Spinal cord (tissue), 10 donors: ENCODE measurements at places on chromosomes 11 and 22. TPM values are rescaled to one million over a fixed set of nuclear protein-coding genes. Genes with fewer than 3 reads are reported as not detected.

- DNase-seq = no peak
- no peak overlapping the region for H3K4me3 ChIP-seq
- H3K36me3 ChIP-seq = peaks cover 90% of the 10 kb centered on the region
- peaks cover 87% of the 10 kb centered on the region for H3K4me1 ChIP-seq
- no peak overlapping the region for H3K27ac ChIP-seq
Observed at GRCh38 chr22:39527481-39527961, 5.0 kb downstream of the RPS19BP1 start.

SCGB2A2 gene
- total RNA-seq = not detected

USP2 gene
- 3.8 TPM for total RNA-seq

FOLR1 gene
- 1.9 TPM for total RNA-seq

LRRN4CL gene
- 15.0 TPM for total RNA-seq

ART5 gene
- total RNA-seq = 0.40 TPM

GRCh38 chr22:48476577-48476976 is 1351.1 kb downstream of the BRD1 start:
- no peak overlapping the region for H3K27ac ChIP-seq
- H3K4me3 ChIP-seq = no peak overlapping the region

DNA sequence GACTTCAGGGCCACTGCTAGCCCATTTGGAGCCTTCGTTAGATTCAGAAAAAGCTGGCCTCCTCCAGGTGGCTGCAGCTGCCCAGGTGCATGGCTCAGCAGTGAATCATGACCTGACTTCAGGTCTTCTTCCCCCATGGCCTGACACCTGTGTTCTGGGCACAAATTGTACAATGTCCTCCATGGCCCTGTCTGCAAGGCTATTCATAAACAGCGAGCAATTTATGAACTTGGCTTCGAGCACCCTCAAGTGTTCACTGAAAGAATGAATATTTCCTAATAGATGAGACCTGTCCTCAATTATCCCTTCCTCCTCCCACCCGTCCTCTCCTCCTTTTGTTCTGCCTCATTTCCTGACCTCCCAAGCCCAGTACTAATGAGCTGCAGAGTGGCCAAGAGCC is 12.2 kb upstream of the VPS37C start:
- no peak overlapping the region for H3K4me3 ChIP-seq
- no peak overlapping the region for H3K27ac ChIP-seq

GRCh38 chr11:131038597-131038996 is 122.3 kb upstream of the SNX19 start:
- no peak overlapping the region for H3K27ac ChIP-seq
- no peaks in the 10 kb centered on the region for H3K27me3 ChIP-seq
- H3K36me3 ChIP-seq = no peaks in the 10 kb centered on the region
- no peaks in the 10 kb centered on the region for H3K4me1 ChIP-seq

GRCh38 chr11:128859563-128860441 is 7.3 kb downstream of the KCNJ1 start:
- no peaks in the 10 kb centered on the region for H3K27me3 ChIP-seq
- no peak for DNase-seq
- peaks cover 12% of the 10 kb centered on the region for H3K4me1 ChIP-seq
- no peak overlapping the region for H3K27ac ChIP-seq
- H3K4me3 ChIP-seq = no peak overlapping the region

DNA sequence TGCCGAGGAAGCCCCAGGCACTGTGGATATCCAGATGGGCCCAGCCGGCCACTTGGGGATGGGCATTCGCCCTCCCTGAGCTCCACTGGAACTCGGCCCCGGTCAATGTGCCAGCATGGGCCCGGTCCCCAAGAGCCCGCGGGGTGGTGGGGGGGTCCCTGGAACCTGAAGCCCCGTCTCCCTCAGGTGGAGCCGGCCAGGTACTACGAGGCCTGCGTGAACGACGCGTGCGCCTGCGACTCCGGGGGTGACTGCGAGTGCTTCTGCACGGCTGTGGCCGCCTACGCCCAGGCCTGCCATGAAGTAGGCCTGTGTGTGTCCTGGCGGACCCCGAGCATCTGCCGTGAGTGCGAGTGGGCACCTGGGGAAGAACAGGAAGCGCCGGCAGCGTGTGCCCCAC is 21.2 kb downstream of the MUC5AC start:
- H3K36me3 ChIP-seq = peaks cover 2% of the 10 kb centered on the region
- H3K4me3 ChIP-seq = no peak overlapping the region
- DNase-seq = no peak
- H3K4me1 ChIP-seq = no peaks in the 10 kb centered on the region

DNA sequence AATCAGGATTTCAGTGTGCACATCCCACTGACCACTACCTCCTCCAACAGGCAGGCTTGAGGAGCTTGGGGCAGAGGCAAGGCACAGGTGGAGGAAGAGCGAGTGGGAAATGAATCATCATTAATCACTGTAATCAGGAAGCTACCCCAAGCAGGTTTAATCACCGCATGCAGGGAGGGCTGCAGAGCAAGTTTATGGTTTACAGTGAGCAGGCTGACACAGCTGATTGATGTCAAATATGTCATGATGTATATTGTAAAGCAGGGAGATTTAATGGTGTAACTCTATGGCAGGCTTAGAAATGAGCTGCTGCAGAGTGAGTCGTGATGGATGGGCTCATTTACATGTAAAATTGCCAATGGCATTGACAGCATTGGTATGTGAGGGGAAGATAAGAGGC is 441.0 kb downstream of the NTM start:
- peaks cover 2% of the 10 kb centered on the region for H3K4me1 ChIP-seq
- no peak overlapping the region for H3K4me3 ChIP-seq
- no peak overlapping the region for H3K27ac ChIP-seq
- no peak for DNase-seq

IL10RA gene
- total RNA-seq = 7.2 TPM

DNA sequence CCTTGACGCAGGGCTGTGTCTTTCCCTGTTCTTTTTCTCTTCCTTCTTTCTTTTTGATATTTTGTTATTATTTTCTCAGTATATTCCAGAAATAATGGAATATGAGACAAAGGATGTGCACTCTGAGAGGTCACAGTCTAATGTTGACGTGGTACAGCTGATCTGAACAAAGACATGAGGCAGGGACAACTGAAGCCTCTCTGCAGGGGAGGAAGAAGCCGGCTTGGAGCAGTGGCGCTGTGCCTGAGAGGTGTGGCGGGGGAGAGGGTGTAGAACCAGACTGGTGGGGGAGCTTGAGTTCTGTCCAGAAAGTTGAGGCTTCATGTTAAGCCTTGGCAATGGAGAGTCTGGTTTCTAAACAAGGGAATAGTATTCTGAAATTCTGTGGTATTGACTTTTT is 34.7 kb downstream of the ADAMTS15 start:
- no peak for DNase-seq
- H3K27ac ChIP-seq = no peak overlapping the region
- H3K4me3 ChIP-seq = no peak overlapping the region
- peaks cover 5% of the 10 kb centered on the region for H3K36me3 ChIP-seq
- peaks cover 13% of the 10 kb centered on the region for H3K4me1 ChIP-seq
- H3K27me3 ChIP-seq = no peaks in the 10 kb centered on the region

- H3K27ac ChIP-seq = no peak overlapping the region
- H3K4me1 ChIP-seq = no peaks in the 10 kb centered on the region
- no peaks in the 10 kb centered on the region for H3K36me3 ChIP-seq
- no peak for DNase-seq
- H3K4me3 ChIP-seq = no peak overlapping the region
Observed at GRCh38 chr11:86134580-86135318, 65.9 kb upstream of the PICALM start.

MMP27 gene
- total RNA-seq = not detected

GRCh38 chr11:60336767-60337391 is 9.8 kb downstream of the MS4A6E start:
- no peaks in the 10 kb centered on the region for H3K4me1 ChIP-seq
- no peak overlapping the region for H3K27ac ChIP-seq
- no peaks in the 10 kb centered on the region for H3K36me3 ChIP-seq
- no peak for DNase-seq

MFRP gene
- not detected for total RNA-seq

DNA sequence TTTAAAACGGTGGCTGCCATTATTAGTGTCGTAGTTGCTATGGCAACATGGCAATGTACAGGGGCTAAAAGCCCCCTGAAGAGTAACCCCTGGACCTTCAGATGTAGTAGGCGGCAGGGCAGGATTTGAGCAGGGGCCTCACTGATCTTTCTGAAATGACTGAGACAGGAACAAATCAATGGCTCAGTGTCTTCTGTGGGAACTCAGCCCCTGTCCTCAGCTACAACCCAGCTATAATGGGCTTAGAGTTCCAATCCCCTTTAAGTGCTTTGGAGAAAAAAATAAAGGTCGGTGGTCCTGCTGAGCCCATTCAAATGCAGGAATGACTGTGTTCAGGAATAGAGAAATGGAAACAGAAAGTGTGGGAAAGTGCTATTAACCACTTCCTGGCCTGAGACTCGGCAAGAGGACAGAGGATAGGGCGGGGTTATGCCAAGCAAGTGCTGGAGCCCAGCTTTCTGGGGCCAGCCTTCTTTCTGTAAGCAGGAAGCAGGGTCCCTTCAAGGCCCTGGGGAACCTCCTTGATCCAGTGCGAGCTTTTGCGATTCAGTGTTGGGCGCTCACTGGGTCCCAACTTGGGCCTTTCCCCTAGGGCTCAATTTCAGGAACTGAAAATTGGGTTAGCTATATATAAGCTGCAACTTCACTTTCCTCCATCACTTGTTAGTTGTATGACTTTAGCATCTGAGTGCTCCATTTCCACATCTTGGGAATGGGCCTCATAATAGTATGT is 6.1 kb upstream of the CD82 start:
- no peaks in the 10 kb centered on the region for H3K27me3 ChIP-seq
- no peaks in the 10 kb centered on the region for H3K36me3 ChIP-seq
- DNase-seq = no peak

ACR gene
- total RNA-seq = not detected

HTR3A gene
- 23.0 TPM for total RNA-seq

DNA sequence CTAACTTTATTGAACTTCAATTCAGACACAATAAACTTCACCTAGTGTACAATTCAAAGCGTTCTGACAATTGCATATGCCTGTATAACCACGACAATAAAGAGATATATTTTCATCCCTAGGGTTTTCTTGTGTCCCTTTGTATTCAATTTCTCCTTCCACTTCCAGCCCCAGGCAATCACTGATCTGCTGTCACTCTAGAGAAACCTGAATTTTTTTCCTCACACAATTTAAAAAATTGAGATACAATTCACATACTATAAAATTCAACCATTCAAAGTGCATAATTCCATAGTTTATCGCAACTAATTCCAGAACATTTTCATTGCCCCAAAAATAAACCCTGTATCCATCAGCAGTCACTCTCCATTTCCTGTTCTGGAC is 116.6 kb downstream of the MRTFA start:
- H3K4me3 ChIP-seq = no peak overlapping the region
- H3K27ac ChIP-seq = no peak overlapping the region
- peaks cover 3% of the 10 kb centered on the region for H3K36me3 ChIP-seq
- no peak for DNase-seq

DNA sequence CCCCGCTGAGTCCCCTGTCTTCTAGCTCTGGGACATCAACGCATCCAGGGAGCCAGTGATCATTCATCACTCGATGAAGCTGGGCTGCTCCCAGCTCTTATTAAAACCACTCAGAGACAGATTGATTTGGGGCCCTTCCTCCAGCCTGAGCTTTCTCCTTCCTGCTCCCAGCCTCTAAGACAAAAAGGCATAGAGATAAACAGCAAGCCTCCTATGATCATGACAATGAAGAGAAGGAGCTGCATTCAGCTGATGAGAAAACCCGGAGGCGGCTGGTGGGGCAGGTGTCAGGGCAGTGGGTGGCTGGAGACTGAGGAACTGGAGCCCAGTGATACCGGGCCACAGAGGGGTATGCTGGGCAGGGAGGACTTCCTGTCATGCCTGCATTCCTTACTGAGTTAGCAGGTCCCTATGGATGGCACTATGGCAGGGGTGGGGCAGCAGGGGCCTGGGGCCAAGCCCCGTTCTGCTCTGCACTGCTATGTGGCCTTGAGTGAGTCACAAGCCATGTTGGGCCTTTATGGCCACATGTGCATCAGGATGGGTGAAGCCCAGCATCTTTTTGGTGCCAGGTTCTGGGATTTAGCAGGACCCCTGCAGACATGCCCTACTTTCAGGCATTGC is 20.2 kb downstream of the PVALB start:
- H3K27ac ChIP-seq = no peak overlapping the region
- no peak for DNase-seq
- H3K4me3 ChIP-seq = no peak overlapping the region
- H3K27me3 ChIP-seq = no peaks in the 10 kb centered on the region
- H3K36me3 ChIP-seq = no peaks in the 10 kb centered on the region
- H3K4me1 ChIP-seq = peaks cover 24% of the 10 kb centered on the region

OR8D4 gene
- 0.10 TPM for total RNA-seq

MOGAT2 gene
- total RNA-seq = not detected

DNA sequence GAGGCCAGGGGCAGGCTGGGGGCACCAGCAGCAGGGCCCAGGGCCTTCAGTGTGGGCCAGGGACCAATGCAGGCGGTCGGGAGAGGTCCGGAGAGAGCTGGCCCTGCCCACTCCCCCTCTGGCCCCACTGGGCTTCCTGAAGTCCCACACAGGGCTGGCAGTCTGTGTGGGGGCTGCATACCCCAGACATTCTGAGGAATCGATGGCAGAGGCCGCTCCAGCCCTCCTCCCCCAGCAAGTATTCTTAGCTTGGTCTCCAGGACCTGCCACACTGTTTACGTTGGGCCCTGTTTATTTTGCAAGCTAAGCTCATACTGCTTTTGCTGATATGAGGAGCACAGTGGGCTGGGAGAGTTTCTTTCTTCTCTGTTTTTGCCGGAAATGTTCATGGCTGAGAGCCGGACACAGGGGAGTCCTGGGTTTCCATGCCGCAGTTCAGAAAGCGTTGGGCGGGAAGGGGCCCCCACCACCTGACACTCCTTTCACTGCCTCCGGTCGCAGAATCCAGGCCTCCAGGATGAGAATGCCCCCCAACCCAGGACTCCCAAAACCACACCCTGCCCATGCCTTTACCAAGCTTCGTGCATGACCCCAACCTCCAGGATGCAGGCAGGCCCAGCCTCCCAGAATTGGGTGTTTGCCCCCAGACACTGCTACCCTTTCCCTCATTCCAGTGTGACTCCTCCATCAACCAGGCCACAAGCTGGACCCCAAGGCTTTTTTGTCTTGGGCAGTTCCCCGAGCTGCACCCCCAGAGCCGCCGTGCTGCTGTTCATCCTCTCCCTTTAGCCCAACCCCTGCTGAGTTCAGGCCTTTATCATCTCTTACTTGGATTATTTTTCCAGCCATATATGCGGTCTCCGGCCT is 81.8 kb upstream of the KCNQ1OT1 start:
- peaks cover 3% of the 10 kb centered on the region for H3K36me3 ChIP-seq
- no peak for DNase-seq
- H3K4me1 ChIP-seq = peaks cover 46% of the 10 kb centered on the region
- H3K27me3 ChIP-seq = no peaks in the 10 kb centered on the region
- H3K27ac ChIP-seq = peak overlapping the region; percentile 64

IGSF9B gene
- 22.5 TPM for total RNA-seq

DNA sequence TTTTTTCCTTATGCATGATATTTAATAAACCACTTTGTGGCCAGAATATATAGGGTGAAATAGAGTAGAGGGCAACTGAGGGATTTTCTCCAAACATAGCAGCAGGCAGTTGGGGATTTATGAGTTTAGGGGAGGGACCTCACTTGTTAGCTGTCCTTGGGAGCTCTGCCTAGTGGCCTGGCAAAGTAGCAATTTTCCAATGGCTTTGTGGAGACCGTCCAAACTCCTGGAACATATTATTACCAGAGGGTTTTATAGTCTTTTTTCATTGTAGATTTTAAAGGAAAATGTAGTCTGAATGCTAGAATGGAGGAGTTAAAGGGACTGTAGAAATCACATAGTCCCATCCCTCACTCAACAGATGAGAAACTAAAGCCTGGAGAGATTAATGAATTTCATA is 32.3 kb downstream of the AMOTL1 start:
- peaks cover 12% of the 10 kb centered on the region for H3K36me3 ChIP-seq
- DNase-seq = peak; percentile 42
- no peak overlapping the region for H3K4me3 ChIP-seq
- peak overlapping the region; percentile 44 for H3K27ac ChIP-seq
- H3K4me1 ChIP-seq = peaks cover 16% of the 10 kb centered on the region
